ENCODE measurements at places on chromosomes 4 and X. TPM values are rescaled to one million over a fixed set of nuclear protein-coding genes. Genes with fewer than 3 reads are reported as not detected.

Gene PARM1
- 94.3 TPM for total RNA-seq

- no peaks in the 10 kb centered on the region for H3K36me3 ChIP-seq
- no peak for DNase-seq
- H3K4me1 ChIP-seq: no peaks in the 10 kb centered on the region
- H3K27ac ChIP-seq: no peak overlapping the region
Measured at GRCh38 chr4:12724510-12724909, 759.6 kb downstream of the RAB28 start.

- no peaks in the 10 kb centered on the region for H3K36me3 ChIP-seq
- H3K4me1 ChIP-seq: no peaks in the 10 kb centered on the region
- DNase-seq: no peak
- no peak overlapping the region for H3K27ac ChIP-seq
Measured at GRCh38 chrX:13298836-13299235, 21.0 kb downstream of the ATXN3L start.

Gene MAGEB17
- total RNA-seq: not detected

DNA sequence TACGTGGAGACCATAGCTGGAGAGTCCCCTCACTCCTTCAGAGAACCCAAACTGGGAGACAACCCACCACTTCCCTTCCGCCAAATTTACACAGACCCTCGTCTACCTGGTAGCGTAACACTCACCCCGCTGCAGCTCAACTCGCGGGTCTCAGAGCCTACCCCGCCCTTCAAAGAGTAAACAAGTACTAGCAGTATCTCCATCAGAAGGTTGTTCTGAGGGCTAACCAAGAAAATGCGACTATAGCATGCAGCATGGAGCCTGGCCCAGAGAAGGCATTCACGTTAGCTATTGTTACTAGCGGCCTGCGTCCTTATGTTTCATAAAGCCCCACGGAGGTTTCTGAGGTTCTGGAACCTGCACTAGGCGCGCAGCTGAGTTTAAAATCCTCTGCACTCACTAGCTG lies 531 bp upstream of the MANBA start:
- peaks cover 7% of the 10 kb centered on the region for H3K4me1 ChIP-seq
- peak overlapping the region; percentile 92 for H3K27ac ChIP-seq
- no peaks in the 10 kb centered on the region for H3K36me3 ChIP-seq
- peaks cover 12% of the 10 kb centered on the region for H3K27me3 ChIP-seq

- no peaks in the 10 kb centered on the region for H3K27me3 ChIP-seq
- H3K4me1 ChIP-seq: peaks cover 3% of the 10 kb centered on the region
- no peak overlapping the region for H3K27ac ChIP-seq
- no peak overlapping the region for H3K4me3 ChIP-seq
Measured at GRCh38 chr4:152382057-152382785, 153.7 kb downstream of the FBXW7 start.

DNA sequence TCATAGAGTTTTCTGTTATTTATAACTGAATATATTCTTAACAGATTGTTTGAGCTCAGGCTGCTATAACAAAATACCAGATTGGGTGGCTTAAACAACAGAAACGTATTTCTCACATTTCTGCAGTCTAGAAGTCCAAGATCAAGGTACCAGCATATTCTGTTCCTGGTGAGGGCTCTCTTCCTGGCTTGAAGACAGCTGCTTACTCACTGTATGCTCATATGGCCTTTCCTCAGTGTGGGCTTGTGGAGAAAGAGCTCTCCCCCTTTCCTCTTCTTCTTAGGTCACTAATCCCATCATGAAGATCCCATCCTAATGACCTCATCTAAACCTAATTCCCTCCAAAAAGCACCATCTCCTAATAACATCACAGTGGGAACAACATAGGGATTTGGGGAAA lies 117.8 kb downstream of the RASGEF1B start:
- no peaks in the 10 kb centered on the region for H3K36me3 ChIP-seq
- peaks cover 15% of the 10 kb centered on the region for H3K4me1 ChIP-seq
- no peak overlapping the region for H3K27ac ChIP-seq
- peaks cover 1% of the 10 kb centered on the region for H3K27me3 ChIP-seq

Gene MSANTD1
- 2.6 TPM for total RNA-seq

Measured in glutamatergic neuron (in vitro differentiated cells).